ENCODE measurements at places on chromosomes 16 and 17.

- DNase-seq: no peak
These were observed 17.2 kb upstream of the GSE1 start for GRCh38 chr16:85595812-85596502.

DNA sequence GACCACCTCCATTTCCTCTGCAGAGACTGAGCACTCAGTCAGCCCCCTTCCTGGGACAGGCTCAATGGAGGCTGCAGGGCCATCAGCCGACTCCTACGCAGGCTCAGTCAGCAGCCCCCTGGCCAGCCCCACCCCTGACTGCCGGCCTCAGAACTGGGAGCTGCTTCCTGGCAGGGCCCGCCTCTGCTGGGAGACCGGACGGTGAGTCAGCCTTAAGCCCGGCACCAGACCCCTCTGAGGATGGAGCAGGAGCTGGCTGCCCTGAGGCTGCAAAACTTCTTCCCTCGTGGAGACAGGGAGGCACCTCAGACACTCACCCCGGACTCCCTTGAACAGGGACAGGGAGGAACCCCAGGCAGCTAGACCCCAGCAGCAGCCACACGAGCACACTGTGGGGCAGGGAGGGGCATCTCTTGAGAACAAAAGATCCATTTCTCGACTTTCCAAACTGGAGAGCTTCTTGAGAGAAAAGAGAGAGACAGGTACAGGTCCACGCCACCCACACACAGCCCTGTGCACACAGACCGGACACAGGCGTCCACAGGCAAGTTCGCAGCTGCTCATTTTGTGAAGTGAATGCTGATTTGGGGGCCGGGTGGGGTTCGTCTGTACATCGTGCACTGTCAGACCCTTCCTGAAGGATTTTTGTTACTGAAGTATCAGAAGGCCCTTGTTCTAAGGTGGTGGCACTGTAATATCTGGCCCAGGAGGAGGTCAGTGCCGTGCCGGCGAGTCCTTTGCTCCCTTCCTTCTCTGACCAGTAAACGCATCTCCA is 1.3 kb upstream of the TUBB3 start:
- DNase-seq: no peak

GRCh38 chr17:19445105-19445504 is 34.1 kb downstream of the RNF112 start:
- DNase-seq: no peak

- DNase-seq: no peak
These were observed 39.5 kb downstream of the RBFOX1 start for GRCh38 chr16:7372095-7372494.

DNA sequence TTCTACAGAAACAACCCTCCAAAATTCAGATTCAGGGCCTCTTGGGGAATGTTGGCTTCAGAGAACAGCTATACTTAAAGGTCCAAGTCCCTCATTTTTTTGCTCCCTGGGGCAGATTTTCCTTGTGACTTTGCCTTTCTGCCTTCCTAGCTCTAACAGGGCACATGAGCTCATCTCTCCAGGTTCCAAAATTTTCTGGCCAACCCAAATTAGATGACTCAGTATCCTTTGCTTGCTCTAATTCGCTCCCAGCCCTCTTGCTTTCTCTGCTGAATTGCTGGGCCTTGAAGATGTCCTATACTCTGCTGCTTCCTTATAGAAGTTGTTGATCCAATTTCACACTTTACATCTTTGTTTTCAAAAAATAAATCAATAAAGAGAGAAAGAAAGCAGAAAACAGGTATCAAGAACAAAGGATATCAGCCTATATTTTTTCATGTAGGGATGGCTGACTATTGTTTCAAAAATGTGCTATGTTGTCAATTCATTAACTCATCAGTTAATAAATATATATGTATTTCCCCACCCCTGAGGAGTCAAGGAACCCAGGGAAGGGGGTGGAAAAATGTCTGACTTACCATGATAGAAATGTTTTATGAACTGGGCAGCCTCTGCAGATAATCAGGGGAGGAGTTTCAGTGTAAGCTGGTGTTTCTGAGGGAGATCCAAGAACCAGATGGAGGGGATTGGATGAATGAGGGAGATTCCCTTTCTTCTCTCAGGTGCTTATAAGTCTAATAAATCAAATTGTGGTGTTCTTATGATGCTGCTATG is 1.0 kb upstream of the KRTAP4-2 start:
- DNase-seq: no peak

DNA sequence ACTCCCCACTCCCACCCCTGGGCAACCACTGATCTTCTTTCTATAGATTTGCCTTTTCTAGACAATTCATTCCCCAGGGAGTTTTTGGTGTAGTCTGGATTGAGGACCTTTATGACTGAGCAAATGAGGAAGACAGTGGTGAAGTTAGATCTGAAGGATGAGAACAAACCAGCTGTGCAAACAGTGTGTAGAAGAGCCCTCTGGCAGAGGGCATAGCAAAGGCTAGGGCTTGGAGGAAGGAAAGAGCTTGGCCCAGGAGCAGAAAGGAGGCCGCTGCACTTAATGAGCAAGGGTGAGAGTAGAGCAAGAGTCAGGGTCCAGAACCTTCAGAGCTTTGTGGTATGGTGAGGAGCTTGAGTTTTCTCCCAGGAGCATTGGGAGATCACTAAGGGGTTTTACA is 352.7 kb downstream of the CA10 start:
- no peak for DNase-seq

- no peak for DNase-seq
These were observed 5.2 kb upstream of the DLX4 start for GRCh38 chr17:49963626-49964302.

DNA sequence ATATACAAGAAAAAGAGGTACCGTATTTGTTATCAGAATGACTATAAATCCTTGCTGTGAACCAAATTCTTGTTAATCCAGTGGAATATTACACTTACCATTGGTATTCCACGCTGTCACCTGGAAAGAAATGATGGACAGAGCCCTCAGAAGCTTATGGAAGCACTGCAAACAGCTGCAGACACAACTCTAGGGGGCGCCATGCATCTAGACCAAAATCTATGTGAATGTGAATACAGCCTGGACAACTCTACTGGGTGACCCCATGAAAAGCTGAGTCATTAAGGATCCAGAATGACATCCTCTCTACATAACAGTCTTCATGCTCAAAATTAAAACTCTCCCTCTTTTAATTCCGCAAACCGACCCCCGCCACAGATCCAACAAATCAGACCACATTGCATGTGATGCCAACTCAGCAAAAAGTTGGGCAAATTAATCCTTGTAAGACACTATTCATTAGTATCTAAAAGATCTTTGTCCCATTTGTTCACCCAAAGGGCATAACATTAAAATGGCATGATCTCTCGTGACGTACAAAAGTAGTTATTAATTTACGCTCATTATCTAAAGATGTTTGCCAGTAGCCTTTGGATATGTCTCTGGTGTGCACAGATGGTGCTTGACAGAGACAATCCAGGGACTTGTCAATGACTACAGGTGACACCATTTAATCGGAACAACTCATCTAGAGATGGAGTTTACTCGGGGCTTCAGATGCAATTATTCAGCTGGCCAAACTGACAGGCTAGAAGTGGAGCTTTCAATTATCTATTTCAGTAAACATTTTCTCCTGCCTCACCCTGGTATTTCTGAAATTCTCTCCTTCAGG is 552.7 kb upstream of the PSMD7 start:
- DNase-seq: no peak

GRCh38 chr17:77467521-77467920 is 326.8 kb downstream of the SEC14L1 start:
- no peak for DNase-seq

GRCh38 chr16:1158456-1159324 is 5.8 kb downstream of the CACNA1H start:
- DNase-seq: no peak

- DNase-seq: no peak
These were observed 67.6 kb upstream of the ANKFN1 start for GRCh38 chr17:56085576-56086267.

DNA sequence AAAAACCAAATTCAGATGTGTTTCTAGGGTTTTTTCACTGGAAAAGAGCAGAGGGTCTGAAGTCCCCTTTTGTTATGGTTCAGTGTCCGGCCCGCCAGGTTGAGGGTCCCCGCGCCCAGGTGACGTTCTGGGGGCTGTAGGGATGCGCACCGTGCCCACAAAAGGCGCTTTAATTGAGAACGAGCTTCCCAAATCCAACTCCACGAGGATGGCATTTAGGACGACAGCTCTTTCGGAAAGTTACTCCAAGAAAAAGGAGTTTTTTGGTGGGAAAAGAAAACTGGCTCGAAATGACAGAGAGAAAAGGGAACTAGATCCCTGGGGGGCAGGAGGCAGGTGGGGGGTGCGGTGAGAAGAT is 15.9 kb upstream of the ZFHX3 start:
- no peak for DNase-seq

Measured in CD4-positive, alpha-beta T cell treated with Interleukin-15 for 4 hours (primary cell).